ENCODE measurements at places on chromosomes 7 and 10.
A peak's percentile ranks its signal among the peaks of the same experiment; 100 is the strongest.

DNA sequence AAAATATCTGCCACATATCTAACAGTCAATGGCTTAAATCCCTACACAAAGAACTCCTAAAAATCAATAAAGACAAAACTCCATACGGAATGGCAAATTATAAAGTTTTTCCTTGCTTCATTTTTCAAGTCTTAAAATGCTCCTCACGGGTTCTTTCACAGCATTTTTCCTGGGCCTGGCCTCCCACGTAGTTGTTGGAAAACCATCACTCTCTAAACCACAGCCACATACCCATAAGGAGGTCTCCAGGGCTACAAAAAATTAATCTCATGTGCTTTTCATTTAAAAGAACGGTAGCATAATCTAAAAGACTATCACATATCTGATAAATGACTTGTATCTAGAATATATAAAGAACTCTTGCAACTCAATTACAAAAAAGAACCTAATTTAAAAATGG is 2.9 kb downstream of the COA1 start:
- no peaks in the 10 kb centered on the region for H3K36me3 ChIP-seq
- no peak for DNase-seq
- no peak overlapping the region for H3K27ac ChIP-seq
- peaks cover 6% of the 10 kb centered on the region for H3K4me1 ChIP-seq
- H3K27me3 ChIP-seq, result no peaks in the 10 kb centered on the region
- H3K4me3 ChIP-seq, result no peak overlapping the region

DNA sequence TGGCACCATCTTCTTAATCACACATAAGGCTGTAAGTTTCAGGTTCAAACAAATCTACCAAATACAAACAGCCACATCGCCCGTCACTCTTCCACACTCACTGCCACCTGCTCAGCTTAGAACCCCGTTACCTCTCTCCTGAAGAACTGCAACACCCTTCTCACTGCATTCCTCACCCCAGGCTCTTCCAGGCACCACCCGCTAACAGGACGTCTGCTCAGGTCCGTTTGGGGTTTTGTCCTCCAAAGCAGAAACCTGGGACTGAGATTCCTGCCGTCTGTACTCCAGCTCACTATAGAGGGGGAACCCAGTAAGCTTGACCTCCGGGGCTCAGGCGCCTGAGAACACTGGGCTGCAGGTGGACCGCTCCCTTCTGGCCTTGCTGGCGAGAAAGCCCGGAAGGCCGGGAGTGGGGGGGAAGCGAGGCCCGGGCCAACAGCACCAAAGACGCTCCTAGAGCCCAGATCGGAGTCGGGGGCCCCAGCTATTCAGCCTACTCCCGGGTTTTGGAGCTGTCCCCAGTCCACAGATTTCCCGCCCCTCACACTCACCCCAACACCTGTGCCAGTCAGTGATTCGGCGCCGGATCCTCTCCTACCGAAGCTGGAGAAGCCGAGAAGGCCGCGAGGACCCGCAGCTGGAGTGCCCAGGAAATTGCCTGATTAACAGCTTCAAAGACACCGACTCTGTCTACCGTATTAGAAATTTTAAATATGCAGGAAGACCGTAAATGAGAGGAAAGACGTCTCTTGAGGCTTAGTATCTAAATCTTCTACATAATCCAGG is at the start of gene AP3M1:
Gene AP3M1 (minus strand): TSS at position 625 of the 786 bp plus-strand sequence. CDS start 12,449 bp downstream, outside the sequence.
- no peaks in the 10 kb centered on the region for H3K27me3 ChIP-seq
- H3K36me3 ChIP-seq, result peaks cover 6% of the 10 kb centered on the region
- H3K4me1 ChIP-seq, result peaks cover 18% of the 10 kb centered on the region
- peak within 1 kb of the TSS; percentile 93 for H3K27ac ChIP-seq
- DNase-seq, result peak; percentile 75
- peak within 1 kb of the TSS; percentile 97 for H3K4me3 ChIP-seq

GRCh38 chr7:67614843-67615242 is 618.2 kb downstream of the TYW1 start:
- H3K36me3 ChIP-seq, result no peaks in the 10 kb centered on the region
- no peak overlapping the region for H3K27ac ChIP-seq
- no peak for DNase-seq
- no peak overlapping the region for H3K4me3 ChIP-seq
- no peaks in the 10 kb centered on the region for H3K4me1 ChIP-seq

GRCh38 chr10:91800756-91801155 is 2.5 kb downstream of the TNKS2 start:
- no peaks in the 10 kb centered on the region for H3K27me3 ChIP-seq
- H3K4me3 ChIP-seq, result no peak overlapping the region
- no peak overlapping the region for H3K27ac ChIP-seq
- H3K4me1 ChIP-seq, result peaks cover 14% of the 10 kb centered on the region
- DNase-seq, result peak; percentile 19
- peaks cover 7% of the 10 kb centered on the region for H3K36me3 ChIP-seq

DNA sequence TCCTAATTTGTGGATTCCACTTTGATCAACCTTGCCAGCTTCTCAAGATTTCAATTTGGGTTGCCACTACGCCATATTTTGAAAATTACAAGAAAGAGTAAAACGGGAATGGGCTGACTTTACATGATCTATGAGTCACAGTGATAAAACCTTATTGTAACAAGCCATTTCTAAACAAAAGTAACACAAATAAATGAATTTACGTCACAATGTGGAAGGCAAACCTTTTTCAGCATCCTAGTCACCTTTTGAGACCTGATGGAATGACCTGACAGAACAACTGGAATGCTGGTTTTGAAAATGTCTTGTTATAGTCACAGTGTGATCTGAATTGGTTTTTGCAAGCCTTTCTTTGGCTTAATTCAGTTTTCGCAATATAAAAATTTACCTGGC is 85.9 kb downstream of the CDK6 start:
- H3K4me3 ChIP-seq, result no peak overlapping the region
- peaks cover 8% of the 10 kb centered on the region for H3K4me1 ChIP-seq
- H3K36me3 ChIP-seq, result no peaks in the 10 kb centered on the region
- no peak for DNase-seq
- no peak overlapping the region for H3K27ac ChIP-seq

Measured in natural killer cell (primary cell).